MG63 (cell line): ENCODE measurements at places on chromosomes 11 and 22. TPM values are rescaled to one million over a fixed set of nuclear protein-coding genes. Genes with fewer than 3 reads are reported as not detected.

Gene FIBIN
- total RNA-seq = 2.3 and 3.4 TPM in 2 replicates

Gene CBX6
- 9.1 and 18.9 TPM in 2 replicates for total RNA-seq

Gene SYCE3
- total RNA-seq = not detected in 2 replicates

Gene APOL4
- not detected in 2 replicates for total RNA-seq

Gene KLHDC7B
- not detected in 2 replicates for total RNA-seq
